ENCODE measurements at places on chromosomes 16 and 17.

DNA sequence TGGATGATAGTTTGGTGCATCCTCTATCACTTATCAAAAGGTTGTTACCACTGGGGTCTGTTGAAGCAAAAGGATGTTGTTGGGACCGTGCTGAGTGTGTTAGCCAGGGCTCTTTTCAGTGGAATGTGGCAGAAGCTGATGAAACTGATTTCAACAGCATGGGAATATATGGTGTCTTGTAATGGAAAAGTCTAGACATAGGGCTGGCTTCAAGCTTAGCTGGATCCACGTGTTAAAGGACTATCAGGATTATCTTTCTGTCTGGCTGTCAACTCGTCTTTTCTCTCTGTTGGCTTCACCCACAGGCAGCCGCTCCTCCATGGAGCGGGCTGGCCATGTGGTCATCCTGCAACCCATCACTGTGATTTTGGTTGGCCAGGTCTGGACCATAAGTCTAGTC, 8.7 kb downstream of the SNX29 start:
- DNase-seq = no peak

- DNase-seq = no peak
These were observed 47.5 kb upstream of the ENDOV start for GRCh38 chr17:80367503-80367902.

DNA sequence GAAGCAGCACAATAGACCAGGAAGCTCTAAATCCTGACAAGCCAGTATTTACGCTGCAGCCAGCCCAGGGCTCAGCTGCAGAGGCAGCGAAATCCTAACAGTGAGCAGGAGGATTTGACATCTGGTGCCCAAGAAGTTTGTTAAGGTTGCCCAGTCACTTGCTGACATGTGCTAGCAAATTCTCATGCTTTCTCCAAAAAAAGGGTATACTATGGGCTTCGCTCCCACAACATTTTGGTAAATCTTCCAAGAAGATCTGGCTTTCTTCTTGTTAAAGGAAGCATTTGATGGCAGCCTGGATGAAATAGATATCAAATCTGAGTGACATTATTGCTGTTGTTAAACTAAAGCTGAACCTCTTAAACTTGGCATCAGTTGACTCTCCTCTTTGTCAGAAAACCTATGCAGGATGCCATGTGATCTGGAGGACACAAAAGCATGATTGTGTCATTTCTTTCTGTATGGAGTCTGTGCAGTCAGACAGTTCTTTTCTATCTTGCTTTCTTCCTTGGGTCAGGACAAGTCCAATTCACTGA, 949.7 kb upstream of the RBFOX1 start:
- DNase-seq = no peak

- DNase-seq = no peak
These were observed 6.7 kb downstream of the SYNGR2 start for GRCh38 chr17:78174870-78175642.

Data from HuH-7 (cell line).